ENCODE measurements at places on chromosomes 3 and 15. TPM values are rescaled to one million over a fixed set of nuclear protein-coding genes. Genes with fewer than 3 reads are reported as not detected.
A peak's percentile ranks its signal among the peaks of the same experiment; 100 is the strongest.

GRCh38 chr3:173743111-173743510 is 345.6 kb downstream of the NLGN1 start:
- DNase-seq = no peak

- no peak for DNase-seq
Measured at GRCh38 chr3:10635446-10636076, 130.2 kb upstream of the ATP2B2 start.

GRCh38 chr3:177150970-177151627 is 46.2 kb downstream of the TBL1XR1 start:
- DNase-seq = peak; percentile 8

- no peak for DNase-seq
Measured at GRCh38 chr3:35677797-35678196, 38.5 kb downstream of the ARPP21 start.

- DNase-seq = no peak
Measured at GRCh38 chr15:77470235-77470634, 49.5 kb downstream of the HMG20A start.

DNA sequence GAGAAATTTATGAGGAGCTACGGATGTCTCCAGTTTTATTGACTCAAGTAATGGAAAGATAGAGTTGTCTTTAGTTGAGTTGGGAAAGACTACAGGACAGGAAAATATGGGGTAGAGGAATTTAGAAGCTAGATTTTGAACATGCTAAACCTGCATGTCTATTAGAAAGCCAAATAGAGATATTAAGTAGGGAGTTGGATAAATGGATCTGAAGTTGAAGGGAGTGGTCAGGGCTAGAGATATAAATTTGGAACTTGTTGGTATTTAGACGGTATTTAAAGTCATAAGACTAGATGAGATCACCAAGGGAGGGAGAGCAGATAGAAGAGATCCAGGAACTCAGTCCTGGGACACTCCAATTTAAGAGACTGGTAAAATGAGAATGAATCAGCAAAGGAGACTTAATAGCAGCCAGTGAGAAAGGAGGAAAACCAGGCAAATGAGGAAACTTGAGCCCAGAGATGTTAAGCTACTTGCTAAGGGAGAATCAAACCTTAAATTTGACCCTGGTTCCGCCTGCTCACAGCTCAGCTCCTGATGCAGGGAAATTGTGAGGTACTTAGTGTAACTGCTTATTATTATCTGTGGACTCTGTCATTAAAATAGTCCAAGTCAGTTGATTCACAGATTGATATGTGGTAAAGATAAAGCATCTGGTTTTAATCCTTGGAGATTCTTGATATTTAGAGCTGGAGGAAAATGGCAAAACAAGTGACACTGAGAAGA is 35.8 kb downstream of the ABI3BP start:
- no peak for DNase-seq

- no peak for DNase-seq
Measured at GRCh38 chr3:26719134-26719533, 96.6 kb downstream of the LRRC3B start.

DNA sequence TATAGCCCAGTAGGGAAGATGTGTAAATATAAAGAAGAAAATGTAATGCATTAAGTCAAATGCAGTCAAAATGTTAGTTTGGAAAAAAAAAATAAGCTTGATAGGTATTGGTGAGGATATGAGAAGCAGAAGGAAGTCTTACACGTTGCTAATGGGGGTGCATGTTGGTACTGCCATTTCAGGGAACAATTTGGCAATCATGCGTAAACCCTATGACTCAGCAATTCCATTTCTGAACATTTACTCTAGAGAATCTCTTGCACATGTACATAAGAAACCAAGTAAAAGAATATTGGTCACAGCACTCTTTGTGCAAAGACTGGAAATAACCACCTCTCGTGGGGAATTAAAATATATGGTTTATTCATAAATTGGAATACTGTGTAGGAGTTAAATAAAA is 35.5 kb upstream of the TIMP4 start:
- DNase-seq = no peak

The JMJD7 gene
- total RNA-seq = 14.4 TPM

GRCh38 chr3:8900869-8901268 is 62.4 kb downstream of the RAD18 start:
- no peak for DNase-seq

DNA sequence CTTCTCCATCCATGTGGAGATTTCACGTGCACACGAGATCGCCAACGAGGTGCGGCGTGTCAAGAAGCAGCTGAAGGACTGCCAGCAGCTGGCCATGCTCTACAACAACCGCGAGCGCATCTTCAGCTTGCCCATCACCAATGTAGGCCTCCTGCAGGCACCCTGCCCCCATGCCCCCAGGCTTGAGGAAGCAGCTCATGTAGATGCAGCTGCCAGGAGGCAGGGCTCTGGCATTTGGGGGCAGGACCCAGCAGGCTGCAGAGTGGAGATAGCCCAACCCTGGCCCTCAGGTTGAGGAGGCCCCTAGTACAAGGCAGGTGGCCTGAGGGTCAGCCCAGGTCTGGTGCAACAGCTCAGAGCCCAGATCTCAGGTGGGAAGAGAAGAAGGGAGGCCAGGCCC is 36.4 kb downstream of the DNAH1 start:
- DNase-seq = no peak

DNA sequence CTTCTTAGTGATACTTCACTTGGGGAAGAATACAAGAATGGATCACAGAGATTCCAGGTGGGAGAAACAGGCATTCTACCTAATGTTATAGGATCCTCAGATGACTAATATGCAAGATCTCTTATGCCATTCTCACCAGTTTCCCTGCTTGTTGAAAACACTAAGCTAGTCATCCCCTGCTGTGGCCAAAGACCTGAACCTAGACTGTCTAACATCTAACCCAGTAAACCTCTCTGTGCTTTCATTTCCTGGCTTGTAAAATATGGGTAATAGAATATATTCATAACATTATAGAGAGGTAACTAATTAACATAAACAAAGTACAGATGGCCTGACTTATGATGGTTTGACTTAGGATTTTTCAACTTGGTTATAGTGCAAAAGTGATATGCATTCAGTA is 776.3 kb downstream of the TUSC7 start:
- DNase-seq = no peak

- no peak for DNase-seq
Measured at GRCh38 chr3:190323246-190323626, 990 bp upstream of the CLDN1 start.

The RARRES1 gene
- not detected for total RNA-seq

- DNase-seq = no peak
Measured at GRCh38 chr15:78933823-78934654, 10.8 kb downstream of the CTSH start.

The MESP1 gene
- 5.6 TPM for total RNA-seq

The PCYT1A gene
- 60.1 TPM for total RNA-seq

GRCh38 chr15:79283252-79284048 is 928 bp downstream of the ANKRD34C start:
- DNase-seq = no peak

DNA sequence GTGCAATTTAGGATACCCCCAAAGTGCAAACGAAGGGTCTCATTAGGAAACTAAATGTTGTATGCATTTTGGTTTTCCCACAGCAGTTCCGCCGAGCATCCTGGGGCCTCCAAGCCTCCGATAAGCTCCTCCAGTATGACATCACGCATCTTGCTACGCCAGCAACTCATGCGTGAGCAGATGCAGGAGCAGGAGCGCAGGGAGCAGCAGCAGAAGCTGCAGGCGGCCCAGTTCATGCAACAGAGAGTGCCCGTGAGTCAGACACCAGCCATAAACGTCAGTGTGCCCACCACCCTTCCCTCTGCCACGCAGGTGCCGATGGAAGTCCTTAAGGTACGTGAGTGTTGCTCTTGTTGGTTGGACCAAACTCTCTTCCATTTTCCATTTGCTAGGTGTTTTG is 120.5 kb upstream of the SAMMSON start:
- DNase-seq = no peak

DNA sequence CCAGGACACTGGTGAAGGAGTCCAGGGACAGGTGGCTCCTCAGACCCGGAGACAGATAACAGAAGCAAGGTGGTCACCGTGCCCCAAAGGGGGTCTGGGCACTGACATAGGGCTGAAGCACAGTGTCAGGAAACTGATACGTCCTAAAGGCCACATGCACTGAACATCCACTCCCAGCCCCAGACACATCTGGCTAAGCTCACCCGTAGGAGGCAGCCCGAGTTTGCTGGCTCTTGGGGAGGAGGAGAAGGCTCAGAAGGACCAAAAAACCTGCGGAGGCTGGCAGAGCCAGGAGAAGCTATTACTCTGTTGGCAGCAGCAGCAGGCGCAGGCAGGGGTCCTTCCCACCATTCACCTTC is 1.2 kb downstream of the CACNA2D2 start:
- no peak for DNase-seq

GRCh38 chr3:54169524-54169923 is 47.2 kb downstream of the CACNA2D3 start:
- no peak for DNase-seq

DNA sequence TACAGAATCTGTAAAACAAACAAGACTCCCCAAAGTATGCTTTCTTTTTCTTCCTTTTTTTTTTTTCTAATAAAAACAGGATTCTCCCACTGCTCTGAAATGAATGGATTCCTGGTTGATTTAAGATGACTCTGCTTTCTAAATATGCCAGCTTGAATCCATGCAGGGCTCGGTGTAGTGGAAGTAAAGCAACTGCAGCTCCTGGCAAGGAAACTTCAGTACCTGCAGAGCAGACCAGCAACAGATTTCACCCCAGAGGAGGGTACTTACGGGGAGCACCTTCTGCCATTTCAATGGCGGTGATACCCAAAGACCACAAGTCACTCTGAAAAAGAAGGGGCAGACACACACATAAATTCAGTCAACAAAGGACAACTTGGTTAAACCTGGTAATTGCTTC is 150.5 kb upstream of the SLC2A2 start:
- no peak for DNase-seq

DNA sequence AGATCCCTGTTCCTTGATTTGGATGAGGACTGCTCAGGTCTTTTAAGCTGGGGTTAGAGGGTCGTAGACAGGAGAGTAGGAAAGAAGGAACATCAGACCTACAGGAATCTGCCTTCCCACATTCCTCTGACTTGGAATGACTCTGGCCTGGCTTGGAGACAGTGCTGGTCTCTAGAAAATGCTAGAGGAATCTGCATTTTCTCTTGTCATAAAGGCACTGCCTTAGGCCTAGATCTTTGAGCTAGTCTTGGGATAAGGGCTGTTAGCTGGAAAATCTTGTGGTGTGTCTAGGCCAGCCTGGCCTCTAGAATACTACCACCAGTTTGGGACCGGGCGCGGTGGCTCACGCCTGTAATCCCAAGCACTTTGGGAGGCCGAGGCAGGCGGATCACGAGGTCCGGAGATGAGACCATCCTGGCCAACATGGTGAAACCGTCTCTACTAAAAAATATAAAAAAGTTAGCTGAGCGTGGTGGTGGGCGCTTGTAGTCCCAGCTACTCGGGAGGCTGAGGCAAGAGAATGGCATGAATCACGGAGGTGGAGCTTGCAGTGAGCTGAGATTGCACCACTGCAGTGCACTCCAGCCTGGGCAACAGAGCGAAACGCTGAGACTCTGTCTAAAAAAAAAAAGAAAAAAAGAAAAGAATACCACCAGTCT is 17.3 kb upstream of the BSN start:
- DNase-seq = no peak

The GOLGA6L9 gene
- 1.7 TPM for total RNA-seq

The SLC24A5 gene
- not detected for total RNA-seq

GRCh38 chr15:55992769-55993110 is 672 bp downstream of the NEDD4 start:
- DNase-seq = no peak

The RTP1 gene
- total RNA-seq = not detected

- no peak for DNase-seq
Measured at GRCh38 chr15:81516461-81516860, 142.4 kb upstream of the TMC3 start.

GRCh38 chr15:41993472-41994170 is 21.3 kb upstream of the EHD4 start:
- DNase-seq = no peak

- no peak for DNase-seq
Measured at GRCh38 chr3:45067486-45067885, 41.4 kb downstream of the CLEC3B start.

DNA sequence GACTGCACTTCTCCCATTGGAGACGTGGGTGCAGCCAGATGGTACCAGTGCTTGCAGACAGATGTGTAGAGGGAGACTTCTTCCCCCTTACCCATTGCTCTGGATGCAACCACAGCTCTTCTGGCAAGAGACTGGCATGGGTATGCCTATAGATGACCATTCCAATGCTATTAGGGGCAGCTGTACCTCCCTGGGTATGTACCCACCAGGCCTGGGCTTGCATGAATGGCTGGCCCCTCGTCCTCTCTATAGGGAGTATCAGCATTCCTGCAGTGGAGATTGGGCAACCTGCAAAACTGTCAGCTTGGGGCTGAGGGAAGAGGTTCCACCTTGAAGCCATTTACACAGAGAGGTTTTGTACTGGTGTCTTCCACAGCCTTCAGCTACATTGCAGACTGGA is 57.6 kb upstream of the FXR1 start:
- no peak for DNase-seq

- no peak for DNase-seq
Measured at GRCh38 chr3:192490720-192491119, 236.6 kb downstream of the FGF12 start.

GRCh38 chr3:46297658-46298423 is 55.6 kb downstream of the CCR3 start:
- no peak for DNase-seq

DNA sequence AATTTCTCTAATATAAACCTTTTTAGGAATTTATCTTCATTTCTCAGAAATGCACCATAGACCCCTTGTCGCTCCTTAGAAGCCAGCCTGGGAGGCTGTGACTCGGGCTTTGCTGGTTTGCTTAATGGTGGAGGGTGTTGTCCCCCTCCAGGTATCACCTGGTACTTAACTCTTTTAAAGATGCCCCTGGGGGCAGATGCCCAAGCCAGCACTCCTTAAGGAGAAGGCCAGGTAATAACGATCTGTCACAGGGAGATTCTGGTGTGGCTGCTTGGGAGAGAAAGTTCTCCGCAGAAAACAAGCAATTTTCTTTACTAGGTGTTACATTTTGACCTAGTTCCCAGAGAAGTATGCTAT is 22.3 kb downstream of the EHD4 start:
- no peak for DNase-seq

- DNase-seq = no peak
Measured at GRCh38 chr3:144394032-144394431, 422.4 kb downstream of the DIPK2A start.

- no peak for DNase-seq
Measured at GRCh38 chr3:139219463-139219862, 124.4 kb upstream of the MRPS22 start.

DNA sequence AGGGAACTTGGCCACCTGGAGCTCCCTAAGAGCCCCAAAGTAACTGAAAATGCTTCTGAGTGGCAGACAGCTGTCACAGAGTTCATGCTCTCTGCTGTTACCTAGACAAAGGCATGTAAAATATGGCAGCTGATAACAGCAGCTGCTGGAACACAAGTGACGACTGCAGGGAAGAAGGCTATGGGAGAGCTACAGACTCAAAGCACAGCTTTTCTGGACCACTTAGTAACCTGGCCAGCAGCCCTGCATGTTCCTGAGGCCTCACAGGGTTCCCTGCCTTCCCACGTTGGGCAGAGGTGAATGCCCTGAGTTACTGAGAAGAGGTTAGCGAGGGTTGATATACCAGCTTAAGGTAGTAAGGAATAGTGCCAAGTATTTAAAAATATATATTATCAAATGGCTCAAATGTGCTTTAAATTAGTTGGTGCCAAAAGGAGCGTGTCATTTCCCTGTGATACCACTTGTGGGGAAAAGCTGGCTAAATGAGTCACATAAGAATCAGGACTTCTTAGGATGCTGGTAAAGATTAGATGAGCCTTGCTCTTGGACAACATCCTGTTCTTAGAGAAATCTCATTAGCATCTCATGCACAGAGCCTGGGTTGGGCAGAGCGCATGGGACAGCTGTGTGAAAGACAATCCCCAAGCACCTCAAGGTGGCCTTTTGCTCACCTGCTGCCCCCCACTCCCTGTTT is 76.4 kb upstream of the SCN5A start:
- DNase-seq = no peak
